ENCODE measurements at places on chromosomes 2 and 18.
A peak's percentile ranks its signal among the peaks of the same experiment; 100 is the strongest.

DNA sequence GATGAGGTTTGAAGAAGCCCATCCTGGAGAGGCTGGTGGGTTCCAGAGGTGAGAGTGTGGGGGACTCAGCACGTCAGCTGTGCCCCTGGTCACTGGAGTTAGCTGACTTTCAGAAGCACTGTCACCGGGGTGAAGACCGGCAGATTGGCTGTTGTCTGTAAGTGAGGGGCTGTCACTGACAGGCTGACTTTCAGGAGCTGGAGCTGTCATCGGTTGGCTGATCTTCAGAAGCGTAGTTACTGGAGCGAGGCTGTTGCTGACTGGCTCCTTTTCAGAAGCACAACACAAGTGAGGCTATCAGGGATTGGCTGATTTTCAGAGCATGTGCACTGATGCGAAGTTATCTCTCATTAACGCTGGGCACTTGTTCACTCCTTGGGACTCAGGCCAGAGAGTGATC lies 738.4 kb upstream of the ID2 start:
- DNase-seq = no peak

DNA sequence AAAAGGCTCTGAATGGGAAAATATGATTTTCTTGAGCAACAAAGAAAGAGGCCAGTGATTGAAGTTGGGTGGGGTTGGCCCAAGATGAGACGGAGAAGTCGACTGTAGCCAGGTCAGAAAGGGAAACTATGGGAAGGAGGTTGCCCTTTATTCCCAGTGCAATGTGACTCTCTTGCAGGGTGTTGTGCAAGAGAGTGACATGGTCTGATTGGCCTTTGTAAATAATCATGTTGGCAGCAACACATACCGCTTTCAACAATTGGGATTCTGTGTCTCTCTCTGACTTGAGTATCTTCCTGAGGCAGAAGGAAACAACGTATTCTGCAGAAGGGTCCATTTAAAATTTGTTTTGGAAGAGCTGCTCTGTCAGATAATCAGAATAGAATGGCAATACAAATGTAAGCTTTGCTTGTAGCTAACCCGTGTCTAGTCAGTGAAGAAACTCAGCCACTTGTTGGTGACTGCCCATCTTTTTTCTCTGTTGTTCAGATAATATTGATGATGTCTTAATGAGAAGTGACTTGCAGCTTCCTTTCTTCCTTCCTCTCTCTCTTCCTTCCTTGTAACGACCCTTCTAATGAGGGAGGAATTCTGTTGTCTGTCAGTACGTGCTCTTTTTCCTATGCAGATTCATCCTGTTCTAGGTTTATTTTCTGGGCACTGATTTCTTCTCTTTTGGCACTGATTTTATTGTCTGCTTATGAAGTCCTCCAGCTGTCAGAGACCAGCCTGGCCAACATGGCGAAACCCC lies 311.0 kb upstream of the FAM98A start:
- DNase-seq = no peak

- peak; percentile 77 for DNase-seq
These were observed 323.4 kb upstream of the RBMS1 start for GRCh38 chr2:160816916-160817499.

DNA sequence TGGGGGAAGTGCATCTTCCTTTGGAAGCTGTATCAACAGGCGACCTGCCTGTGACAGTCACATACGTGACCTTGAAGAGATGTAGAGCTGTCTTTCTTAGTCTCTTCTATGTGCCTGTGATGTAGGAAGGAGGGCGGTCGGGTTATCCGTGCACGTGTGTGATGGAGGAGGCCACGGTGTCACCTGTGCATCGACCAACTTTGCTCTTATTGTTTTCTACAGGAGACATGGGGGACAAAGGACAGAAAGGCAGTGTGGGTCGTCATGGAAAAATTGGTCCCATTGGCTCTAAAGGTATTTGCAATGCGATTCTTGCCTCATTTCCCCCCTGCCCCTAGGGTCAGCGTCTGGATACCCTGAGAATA lies 20.7 kb upstream of the ALLC start:
- DNase-seq = no peak

GRCh38 chr2:10303694-10304378 lies 1.1 kb downstream of the HPCAL1 start:
- DNase-seq = peak; percentile 57

GRCh38 chr2:113112871-113113270 lies 14.5 kb upstream of the IL1RN start:
- DNase-seq = no peak

GRCh38 chr2:27583390-27583915 lies 611 bp downstream of the ZNF512 start:
- DNase-seq = no peak

GRCh38 chr2:233247744-233248143 lies 3.7 kb upstream of the ATG16L1 start:
- DNase-seq = no peak

DNA sequence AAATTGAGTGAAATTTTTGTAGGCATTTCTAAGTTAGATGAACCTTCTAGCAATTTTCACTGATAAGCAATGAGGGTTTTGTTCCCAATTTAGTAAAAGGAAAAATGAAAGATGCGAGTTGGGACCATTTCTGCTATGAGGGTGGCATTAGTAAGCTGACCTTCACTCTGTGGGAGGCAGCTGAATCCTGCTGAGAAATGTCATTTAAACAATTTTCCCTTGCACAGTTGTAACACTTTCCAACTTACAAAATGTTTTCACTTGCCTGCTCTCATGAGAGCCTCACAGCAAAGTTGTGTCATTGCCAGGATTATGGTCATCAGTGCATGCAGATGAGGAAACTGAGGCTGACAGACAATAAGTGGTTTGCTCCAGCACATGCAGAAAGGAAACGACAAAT lies 527.7 kb downstream of the TNS1 start:
- no peak for DNase-seq

All from NCI-H1105 (cell line).